ENCODE measurements at places on chromosomes 3 and 15. TPM values are rescaled to one million over a fixed set of nuclear protein-coding genes. Genes with fewer than 3 reads are reported as not detected.

DNA sequence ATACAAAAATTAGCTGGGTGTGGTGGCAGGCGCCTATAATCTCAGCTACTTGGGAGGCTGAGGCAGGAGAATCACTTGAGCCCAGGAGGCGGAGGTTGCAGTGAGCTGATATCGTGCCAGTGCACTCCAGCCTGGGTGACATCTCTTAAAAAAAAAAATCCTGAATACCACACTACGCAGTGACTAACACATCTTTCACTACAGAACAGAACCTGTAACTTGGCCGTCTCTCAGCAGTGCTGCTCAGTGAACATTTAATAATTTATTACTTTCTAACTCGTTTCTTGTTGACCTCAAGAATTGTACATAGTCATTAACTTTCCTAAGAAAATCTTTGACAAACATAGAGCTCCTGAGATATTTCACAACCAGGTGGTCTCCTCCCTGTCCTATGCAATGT, 3.8 kb downstream of the GREM1 start:
- no peak for DNase-seq

- no peak for DNase-seq
Observed at GRCh38 chr3:112122870-112123269, 10.2 kb downstream of the GCSAM start.

Gene CLSTN2
- 40.5 TPM for total RNA-seq

Gene KIF7
- 9.0 TPM for total RNA-seq

DNA sequence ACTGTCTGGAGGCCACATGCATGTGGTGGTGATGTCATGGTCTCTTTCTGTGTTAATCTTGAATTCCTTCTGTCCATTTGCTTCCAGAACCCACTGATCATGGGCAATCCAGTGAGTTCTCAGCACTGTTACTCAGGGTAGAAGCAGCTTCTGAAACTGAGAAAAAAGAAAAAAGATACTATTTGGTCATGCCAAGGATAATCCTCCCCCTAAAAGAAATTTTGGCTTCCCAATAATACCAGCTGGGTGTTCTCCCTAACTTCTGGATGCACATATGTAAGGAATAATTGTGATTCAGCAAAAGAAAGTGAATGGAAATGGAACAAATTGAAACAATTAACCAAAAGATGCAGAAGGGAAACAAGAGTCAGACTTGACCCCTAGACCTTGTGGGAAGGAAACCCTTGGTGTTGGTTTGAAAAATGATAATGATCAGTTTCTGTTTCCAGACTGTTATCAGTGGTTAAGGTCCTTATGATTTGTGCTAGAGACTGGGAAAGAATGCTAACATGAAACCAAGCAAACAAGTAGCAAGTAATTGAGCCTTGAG, 92.3 kb downstream of the RBMS3 start:
- no peak for DNase-seq

DNA sequence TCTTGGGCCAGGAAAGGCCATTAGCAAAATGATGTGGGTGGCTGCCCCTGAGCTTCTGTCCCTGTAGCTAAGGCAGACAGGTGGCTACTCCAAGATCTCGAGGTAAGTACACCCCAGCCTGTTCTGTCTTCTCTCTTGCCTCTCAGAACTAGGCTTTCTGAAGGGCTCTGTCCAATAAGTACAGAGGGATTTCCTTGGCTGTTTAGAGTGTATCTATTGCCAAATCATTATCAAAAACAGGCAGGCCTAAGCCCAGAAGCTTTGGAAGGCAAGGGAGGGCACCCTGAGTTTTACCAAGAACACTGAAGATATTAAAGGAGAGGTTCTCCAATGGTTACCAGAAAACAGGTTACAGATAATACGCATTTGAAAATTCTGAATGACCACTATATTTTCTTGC, 156.6 kb downstream of the MYRIP start:
- no peak for DNase-seq

- DNase-seq = no peak
Observed at GRCh38 chr3:73883497-73883896, 258.8 kb upstream of the PDZRN3 start.

Gene CCDC66
- 26.1 TPM for total RNA-seq

GRCh38 chr3:161913786-161914389, 417.3 kb downstream of the OTOL1 start:
- no peak for DNase-seq

DNA sequence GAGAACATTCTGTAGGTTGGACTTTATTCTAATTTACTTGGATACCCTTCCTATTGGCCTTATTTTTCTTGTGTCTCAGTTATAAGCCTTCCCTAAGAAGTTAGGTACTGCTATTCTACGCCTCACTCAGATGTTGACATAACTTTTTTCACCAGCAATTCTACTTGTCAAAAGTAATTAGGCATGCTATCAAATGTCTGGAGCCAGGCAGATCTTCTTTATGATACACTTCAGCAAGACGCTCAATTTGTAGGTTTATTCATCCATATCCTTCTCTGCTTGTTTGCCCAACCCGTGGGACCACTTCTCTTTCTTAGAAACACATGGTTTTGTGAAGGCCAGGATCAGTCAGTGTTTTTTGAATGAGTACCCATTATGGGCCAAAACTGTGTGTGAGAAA, 36.2 kb upstream of the COL8A1 start:
- DNase-seq = no peak

Gene CMTM8
- 18.3 TPM for total RNA-seq

Gene PODXL2
- 6.3 TPM for total RNA-seq

Gene RTP4
- 3.0 TPM for total RNA-seq

Gene PRR20G
- not detected for total RNA-seq

- DNase-seq = no peak
Observed at GRCh38 chr3:30535525-30535924, 70.9 kb upstream of the TGFBR2 start.

Measured in omental fat pad (tissue), 4 donors.